ENCODE measurements at places on chromosomes 12 and 14.

- DNase-seq: no peak
These were observed 28.3 kb downstream of the MLXIP start for GRCh38 chr12:122106843-122107242.

DNA sequence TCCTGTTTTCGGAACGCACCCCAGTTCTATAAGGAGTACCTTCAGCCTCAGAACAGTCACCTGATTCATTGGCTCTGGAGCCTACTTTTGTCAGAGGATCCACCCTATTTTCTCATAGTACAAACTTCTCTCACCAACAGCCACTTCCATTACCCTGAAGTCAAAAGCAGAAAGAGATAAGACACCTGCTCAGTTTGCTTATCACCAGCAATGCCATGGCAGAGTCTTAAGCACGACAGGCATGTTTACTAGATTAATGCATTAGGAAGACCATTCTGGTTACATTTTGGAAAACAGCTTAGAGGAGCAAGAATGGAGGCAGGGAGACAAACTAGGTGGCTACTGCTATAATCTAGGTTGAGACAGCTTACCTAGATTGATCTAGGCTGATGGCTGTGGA, 67.7 kb downstream of the GXYLT1 start:
- no peak for DNase-seq

- no peak for DNase-seq
These were observed 43.7 kb downstream of the MARK3 start for GRCh38 chr14:103428723-103429556.

GRCh38 chr12:4450551-4451112, 5.0 kb upstream of the FGF6 start:
- DNase-seq: no peak

- DNase-seq: no peak
These were observed 2.3 kb downstream of the FOXJ2 start for GRCh38 chr12:8034802-8035201.
